Activated CD4-positive, CD25-positive, alpha-beta regulatory T cell treated with anti-CD3 and anti-CD28 coated beads, Interleukin-2, amount 50 U/mL, for 72 hours (primary cell): ENCODE measurements at places on chromosomes 3 and 15.
A peak's percentile ranks its signal among the peaks of the same experiment; 100 is the strongest.

- no peak for DNase-seq
Measured at GRCh38 chr15:26804063-26804804, 31.4 kb upstream of the GABRB3 start.

GRCh38 chr15:43872416-43873020, 45.7 kb downstream of the WDR76 start:
- DNase-seq = no peak

DNA sequence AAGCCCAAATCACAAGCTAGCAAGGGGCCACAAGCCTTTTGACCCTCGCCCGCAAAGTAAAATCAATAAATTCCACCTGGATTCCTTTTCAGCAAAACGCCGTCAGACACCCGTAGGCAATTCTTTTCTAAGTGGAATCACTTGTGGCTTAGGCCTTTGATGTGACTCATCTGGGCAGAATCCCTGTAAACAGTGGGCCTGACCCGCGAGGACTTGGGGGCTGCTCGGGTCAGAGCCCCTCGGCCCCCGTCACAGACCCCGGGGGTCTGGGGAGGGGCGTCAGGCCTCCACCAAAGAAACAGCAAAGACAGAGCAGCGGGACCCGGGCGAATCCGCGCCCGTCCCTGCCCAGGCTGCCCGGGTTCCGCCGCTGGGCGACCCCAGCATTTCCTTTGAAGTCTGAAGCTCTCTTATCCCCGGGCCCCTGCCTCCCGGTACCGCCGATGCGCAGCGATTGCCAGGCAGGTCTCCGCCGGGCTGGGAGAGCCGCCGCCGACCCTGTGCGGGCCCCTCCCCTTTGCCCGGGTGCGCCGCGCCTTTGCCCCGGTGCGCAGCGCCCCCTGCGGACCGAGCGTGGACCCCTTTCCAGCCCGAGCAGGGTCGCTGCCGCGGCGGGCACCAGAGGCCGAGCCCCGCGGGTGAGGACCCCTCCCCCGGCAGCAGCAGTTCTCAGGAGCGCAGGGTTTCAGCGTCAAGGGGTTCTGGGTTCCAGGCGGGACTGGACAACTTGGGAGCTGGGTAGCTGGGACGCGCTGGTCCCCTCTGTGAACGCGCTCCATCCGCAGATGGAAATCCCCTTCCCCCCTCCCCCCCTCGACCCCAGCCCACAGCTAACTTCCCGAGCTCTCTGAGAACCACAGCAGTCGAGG, 178.3 kb downstream of the UACA start:
- DNase-seq = peak; percentile 35

GRCh38 chr15:59644756-59645155, 12.6 kb downstream of the GTF2A2 start:
- no peak for DNase-seq

- DNase-seq = no peak
Measured at GRCh38 chr3:126287536-126288241, 69.5 kb downstream of the KLF15 start.

DNA sequence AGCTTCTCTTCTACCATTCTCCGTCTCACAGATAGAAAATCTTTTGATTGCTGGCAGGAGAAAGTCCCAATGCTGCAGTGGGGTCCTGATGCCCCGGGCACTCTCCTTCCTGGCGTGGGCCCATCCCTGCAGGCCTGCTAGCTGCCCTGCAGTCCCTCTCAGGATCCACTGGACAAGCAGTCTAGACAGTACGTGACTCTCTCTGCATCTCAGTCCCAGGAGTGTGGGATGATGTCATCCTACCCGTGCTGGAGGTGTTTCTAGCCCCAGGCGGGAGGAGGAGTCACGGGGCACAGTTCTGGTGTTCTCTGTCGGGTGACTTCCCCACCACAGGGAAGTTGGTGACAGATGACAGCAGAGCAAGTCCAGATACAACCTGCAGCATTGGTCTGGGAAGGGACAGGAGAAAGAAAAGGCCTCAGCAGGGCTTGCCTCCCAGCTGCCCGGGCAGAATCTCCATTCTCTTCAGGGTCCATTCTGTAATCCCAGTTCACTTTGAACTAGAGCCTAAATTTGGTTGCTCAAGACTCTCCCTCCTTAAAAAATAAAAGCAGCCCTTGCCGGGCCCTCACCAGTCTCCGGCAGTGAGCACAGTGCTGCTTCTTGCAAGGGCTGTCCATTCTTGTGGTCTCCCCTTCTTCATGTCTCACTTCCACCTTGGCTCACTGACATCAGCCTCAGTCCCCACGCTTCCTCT, 30.6 kb downstream of the SLC28A1 start:
- no peak for DNase-seq

DNA sequence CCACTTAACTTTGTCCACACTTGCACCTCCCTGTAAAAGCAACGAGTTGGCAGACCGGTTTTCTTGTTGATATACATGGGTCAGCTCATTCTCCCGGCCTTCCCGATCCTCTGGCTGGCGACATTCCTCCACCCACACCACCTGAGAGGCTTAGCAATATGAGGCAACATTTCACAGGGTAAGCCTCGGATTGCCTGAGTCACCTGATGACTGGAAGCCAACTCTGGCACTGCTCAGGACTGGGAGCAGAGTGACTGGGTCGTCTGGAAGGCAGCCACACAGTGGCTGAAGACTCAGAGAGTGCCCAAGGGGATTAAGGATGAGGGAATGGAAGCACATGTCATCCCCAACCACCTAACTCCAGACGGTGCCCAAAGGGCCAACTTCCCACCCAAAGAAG, 9.8 kb downstream of the HOMER2 start:
- no peak for DNase-seq

DNA sequence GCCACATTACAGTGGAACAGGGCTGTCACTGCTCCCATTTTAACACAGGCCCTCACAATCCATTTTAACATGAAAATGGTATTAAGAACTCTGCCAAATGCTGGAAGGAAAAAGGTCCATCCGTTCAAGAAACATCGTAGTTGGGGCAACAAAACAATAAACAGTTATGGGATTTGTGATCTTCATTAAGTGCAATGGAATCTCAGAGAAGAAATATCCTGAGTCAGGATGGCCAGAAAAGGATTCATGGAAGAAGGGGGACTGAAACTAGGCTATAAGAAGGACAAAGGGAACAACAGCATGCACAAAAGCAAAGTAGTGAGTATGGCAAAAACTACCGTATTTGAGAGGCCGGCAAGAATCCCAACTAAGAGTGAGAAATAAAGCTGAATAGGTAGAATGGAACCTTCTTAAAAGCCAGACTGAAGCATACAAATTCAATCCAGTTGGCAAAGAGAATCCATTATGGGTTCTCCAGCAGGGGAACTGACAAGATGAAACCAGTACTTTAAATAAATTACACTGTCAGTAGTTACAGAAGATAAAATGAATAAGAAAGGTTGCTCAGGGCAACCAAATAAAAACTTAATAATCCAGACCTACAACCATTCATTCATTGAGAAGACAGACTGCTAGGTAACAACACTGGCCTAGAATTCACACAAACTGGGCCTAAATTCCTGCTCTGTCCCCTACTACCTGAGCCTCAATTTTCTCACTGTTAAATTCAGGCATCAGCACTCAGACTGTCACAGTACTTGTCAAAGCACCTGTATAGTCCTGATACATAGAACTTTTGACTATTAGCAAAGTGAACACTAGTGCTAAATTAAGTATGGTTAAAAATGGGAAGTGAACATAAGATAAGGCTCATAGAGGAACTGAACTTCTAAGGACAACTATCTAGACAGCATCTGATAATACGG, 6.3 kb downstream of the TBL1XR1 start:
- no peak for DNase-seq

GRCh38 chr15:64107337-64107736, 11.6 kb downstream of the SNX1 start:
- DNase-seq = no peak

DNA sequence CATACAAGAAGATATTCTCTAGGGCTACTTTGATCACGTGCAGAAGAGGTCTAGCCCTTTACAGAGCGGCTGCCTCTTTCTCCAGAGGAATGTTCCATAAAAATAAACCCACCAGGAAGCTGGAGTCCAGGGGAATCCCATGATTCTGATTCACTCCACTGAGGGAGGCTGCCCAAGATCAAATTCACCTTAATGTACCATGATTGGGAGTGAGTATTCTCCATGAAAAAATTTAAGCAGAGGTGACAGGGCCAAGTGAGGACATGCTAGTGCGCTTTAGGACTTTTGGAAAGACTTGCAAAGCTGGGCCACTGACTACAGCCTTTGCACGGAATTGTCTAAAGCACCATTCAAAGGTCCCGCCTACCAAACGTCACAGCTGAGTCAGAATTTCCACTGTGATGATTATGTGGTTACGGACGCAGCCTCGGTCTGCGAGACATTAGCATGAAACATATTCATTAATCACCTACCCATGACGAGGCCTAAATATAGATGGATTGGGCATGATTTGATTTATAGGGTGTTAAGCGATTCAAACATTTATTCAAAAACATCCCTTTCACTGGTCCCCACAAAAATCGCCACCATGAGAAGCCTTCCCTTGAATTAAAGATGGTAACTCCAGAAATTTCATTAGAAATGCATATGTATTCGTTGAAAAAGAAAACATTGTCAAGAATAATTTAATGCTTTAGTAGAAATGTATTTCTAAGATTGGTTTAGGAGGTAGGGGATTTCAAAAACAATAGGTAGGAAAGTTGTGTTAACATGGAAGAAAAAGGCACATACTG, 152.6 kb downstream of the GREM1 start:
- no peak for DNase-seq

DNA sequence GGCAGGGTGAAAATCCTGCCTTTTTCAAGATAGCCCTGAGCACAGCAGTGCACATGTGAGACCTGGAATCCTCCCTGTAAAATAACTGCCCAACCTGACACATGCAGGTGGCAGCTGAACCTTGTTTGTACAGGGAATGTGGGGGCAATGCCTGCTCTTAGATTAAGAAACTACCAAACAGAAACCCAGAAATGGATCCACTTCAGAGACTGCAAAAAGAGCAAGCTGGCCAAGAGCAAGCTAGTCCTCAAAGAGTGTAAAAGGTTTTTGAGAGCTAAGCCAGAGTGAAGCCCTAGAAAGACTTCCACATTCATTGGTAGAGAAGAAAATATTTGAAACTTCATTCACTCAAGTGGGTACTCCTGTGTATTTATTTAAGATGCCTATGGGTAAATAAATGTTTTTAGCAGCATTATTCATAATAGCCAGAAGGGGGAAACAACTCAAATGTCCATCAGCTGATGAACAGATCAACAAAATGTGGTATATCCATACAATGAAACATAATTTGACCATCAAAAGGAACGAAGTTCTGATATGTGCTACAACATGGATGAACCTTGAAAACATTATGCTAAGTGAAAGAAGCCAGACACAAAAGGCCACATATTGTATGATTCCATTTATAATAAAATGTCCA, 96.0 kb upstream of the TSC22D2 start:
- no peak for DNase-seq
